ENCODE measurements at places on chromosomes 2 and 18.
A peak's percentile ranks its signal among the peaks of the same experiment; 100 is the strongest.

DNA sequence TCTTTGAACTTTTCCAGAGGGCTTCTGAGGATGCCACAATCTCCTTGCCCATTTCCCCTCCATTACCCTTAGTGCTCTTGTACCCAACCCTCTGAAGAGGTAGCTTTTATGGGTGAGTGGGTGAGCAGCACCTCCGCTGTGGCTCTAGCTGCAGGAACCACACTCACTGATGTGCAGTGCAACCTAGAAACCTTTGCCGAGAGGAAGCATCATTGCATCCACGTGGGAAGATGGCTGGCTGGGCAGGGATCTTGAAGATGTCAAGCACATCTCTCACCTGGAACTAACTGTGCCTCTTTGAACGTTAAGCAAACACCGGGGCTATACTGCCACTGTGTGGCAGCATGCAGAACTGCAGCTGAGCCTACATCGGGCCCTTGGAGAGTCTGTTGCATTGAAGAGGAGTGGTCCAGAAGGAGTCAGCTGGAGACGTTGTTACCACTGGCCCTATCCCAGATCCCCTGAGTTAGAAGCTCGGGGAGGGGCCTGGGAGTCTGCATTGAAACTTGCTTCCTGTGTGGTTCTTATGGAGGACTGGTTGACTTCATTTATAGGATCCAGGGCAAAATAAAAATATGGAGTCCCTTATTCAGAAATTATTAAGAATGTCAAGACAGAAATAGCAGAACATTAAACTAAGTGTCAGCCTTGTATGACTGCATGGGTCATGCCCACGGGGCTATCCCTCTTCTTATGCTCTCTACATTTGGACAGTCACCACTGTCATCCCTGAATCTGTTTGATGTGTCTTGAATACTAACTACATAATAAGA lies 28.7 kb downstream of the IGFBP5 start:
- DNase-seq = peak; percentile 47

DNA sequence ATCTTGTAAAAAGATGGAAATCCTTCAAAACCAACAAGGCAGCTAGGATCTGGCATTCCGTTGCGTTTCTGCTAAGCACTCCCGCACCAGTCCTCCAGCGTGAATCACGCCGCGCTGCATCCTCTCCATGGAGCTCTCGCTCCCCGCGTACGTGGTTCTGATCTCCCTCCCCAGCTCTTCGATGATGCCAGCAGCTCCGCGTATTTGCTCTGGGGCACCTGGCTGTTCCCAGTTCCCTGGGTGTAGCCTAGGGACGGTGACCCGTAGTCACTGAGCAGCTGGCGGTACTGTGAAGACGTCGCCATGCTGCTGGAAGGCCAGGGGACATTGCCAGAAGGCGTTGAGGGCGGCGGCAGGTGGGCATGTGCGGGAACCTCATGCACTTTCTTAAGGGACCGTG lies 407.5 kb downstream of the RNF144A start:
- DNase-seq = no peak

- peak; percentile 90 for DNase-seq
These were observed 69.5 kb downstream of the HAUS1 start for GRCh38 chr18:46173393-46174341.

DNA sequence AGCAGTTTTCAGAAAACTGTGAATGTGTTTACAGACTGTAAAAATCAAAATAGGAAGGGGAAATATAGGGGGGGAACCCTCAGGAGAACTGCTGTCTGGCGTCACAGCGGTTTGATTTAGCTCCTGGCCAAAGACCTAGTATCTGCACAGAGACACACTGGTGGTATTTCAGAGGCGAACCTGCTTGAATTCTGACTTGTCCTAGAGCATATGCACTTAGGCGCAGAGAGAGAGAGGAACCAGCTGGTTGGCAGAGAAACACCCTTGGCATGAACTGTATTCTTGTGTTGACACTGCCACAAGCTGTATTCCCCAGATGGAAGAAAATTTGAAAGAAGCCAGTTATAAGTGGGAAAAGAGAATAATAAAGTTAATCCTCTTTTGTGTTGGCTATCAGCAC lies 506.5 kb upstream of the NRP2 start:
- DNase-seq = no peak

- no peak for DNase-seq
These were observed 15.9 kb downstream of the C2orf74 start for GRCh38 chr2:61177727-61178549.

DNA sequence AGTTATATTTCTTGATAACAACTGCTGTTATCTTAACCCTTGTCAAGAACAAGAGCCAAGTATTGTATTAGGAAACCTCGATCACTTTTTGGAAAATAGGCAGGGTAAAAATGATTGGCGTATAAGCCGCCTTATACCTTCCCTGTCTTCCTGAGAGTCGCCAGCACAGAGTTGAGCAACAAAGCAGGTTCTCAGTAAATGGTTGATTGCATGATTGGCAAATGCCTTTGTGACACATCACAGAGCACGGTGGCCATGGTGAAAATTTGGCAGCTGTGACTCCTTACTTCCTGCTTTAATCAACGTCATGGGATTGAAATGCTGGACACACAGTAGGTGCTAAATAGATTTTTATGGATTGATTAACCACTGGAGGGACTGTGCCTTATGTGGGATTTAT lies 3.9 kb upstream of the KLHL29 start:
- no peak for DNase-seq

DNA sequence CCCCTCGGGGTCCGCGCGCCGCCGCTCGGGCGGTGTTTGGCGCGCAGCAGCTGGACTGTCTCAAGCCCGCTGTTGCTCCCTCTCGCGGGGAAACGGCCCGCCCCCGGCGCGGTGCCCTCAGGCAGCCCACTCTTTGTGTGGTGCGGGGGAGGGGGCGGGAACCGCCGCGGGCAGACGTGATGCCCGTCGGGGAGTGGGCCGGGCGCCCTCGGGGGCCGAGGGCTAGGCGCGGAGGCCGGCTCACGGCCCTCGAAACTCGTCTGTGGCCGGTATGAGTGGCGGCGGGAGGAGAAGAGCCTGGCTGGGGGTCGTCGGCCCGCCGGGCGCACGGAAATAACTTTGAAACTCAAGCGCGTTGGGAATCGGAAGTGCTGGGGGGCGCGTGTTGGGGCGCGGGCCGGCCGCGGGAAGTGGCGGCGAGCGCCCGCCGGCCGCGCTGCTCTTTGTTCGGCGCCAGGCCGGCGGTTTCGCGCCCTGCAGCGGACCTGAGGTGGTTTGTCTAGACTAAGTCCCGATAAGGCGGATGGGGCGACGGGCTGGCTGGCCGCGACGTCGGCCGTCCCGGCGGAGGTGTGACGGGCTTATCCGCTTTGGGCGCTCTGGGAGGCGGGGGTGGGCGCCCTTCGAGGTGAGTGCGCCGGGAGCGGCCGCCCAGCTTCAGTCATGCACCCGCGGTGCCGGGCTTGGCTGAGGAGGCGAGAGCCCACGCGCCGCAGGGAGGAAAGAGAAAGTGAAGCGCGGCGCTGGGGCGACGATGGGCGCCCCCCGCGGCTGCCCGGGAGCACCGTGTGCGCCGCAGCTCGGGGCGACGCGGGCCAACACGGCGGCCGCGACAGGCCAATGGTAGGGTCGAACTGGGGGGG lies 679 bp downstream of the PTMA start:
- DNase-seq = no peak

DNA sequence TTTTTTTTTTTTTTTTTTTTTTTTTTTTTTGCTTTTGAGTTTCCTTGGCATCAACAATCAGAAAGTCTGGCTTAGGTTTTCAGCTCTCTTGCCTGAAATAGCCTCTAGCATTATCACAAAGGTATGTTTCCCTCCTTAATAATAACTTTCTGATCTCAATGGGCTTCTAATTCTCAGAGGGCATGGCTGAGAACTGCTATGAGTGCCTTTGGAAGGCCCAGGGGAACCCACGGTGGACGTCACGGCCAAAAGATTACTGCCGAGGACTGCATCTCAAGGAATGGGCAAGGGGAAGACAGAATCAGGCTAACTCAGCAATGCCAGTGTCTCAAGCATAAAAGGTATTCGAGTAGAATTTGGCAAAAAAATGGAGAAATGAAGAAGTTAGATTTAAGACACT lies 73.2 kb upstream of the SLC14A2 start:
- DNase-seq = no peak

DNA sequence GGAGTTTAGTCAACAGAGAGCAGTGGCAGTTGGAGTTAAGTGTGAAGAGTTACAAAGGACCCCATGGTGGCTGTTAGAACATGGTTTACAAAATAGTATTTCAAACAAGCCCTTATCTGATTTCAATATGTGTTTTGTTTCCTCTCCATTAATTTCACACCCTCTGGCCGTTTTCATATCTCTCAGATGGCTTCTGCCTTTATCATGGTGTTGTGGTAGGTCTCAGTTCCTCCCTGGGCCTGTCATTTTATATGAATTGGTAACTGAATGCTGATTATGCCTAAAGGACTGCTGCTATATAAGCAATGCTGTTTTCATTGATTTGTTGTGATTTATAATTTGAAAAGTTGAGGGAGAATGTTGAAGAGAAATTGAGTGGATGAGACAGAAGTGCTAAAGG lies 686.7 kb downstream of the NYAP2 start:
- no peak for DNase-seq

Measured in stimulated activated CD4-positive, alpha-beta T cell treated with anti-CD3 and anti-CD28 coated beads, Interleukin-1b, Interleukin-23, amount 100 ng/mL, for 1 hour (primary cell).